ENCODE measurements at places on chromosomes 11 and 22.

DNA sequence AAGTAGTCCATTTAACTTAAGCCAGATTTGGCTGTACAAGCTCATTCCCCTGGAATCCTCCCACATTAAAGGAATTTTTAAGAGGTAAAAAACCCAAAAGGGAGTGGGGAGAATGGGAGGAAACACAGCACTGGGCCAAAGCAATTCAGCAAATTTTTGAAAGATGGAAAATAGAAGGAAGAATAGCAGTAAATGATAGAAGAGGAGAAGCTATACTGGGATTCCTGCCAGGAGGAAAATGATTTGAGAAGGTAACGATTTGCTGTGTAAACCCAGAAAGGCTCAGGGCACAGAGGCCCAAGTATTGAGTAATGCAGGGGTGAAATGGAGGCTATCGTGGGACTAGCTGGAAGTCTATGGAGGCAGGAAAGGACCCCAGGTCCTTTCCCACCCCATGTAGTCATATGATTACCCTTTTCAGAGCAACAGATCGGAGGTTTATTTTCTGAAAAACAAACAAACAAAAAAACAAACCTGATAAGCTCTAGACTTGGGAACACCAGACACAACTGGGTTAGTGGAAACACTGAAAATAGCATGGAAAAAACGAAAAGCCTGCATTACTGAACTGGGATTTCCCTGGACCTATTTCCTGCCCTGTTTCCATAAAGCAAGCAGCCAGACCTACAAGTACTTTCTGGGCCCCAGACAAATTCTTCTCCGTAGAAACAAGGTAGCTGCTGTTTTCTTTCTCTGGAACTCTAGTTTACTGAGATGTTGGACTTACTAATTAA lies 140.0 kb downstream of the SWAP70 start:
- DNase-seq, result no peak

DNA sequence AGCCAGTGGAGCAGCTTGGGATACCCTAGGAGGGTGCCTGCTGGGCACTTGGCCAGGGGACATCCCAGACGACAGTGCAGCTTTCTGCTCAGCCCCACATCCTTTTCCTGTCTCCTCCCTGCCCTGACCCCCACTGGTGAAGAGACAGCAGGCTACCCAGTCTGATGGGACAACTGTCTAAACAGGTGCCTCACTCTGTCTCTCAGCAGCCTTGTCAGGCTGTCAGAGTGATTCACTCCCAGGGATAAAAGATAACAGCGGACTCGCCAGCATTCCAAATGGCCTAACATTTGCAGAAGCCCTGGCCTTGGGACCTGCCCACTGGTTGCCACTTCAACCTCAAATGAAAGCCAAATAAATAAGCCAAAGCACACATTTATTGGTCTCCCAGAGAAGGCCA lies 318.6 kb upstream of the PLET1 start:
- no peak for DNase-seq

DNA sequence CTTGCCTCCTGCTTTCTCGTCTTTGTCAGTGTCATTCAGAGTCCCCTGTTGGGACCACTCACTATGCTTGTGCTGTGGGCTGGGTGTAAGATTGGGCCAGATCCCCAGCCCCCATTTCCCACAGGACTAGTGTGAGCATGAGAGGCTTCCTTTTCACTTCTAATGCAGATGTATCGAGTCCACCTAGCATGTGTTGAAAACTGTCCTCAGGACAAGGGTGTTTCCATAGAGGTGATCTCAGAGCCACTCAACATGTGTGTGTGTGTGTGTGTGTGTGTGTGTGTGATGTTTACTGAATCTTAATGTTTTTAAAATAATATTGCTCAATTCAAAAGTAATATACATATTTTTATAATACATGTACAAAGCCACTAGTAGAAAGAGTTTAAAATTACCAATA lies 11.4 kb upstream of the CD44 start:
- no peak for DNase-seq

GRCh38 chr11:81585390-81585933 lies 1148.2 kb downstream of the FAM181B start:
- no peak for DNase-seq

DNA sequence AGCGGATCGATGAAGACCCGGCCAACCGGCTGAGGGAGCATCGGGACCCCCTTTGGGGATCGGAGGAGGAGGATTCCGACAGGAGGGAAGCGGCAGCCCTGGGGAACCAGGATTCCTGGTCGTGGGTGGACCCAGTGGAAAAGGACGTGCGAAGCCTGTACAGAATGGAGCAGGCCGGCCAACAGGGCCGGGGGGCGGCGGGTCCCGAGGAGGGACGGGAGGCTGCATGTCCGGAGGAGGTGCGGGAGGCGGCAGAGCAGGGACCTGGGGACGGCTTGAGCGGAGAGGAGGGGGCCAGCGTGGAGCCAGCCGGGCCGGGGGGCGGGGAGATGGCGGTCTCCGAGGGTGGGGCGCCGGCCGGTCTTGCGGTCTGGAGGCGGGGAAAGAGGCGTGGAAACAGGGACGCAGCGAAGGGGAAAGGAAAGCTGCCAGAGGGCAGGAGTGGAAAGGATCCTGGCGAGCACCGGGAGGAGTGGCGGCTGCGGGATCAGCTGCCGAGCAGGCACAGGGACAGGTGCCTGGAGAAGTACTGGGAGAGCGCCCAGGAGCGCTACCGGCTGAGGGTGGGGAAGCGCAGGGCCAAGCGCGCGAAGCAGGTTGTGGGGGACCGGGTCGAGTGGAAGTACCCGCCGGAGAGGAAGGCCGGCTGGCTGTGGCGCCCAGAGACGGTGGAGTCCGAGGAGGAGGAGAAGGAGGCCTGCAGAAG lies at the start of gene ANO5:
TSS of gene ANO5 (plus strand) at position 444 of the 706 bp plus-strand sequence. CDS start 408 bp downstream, outside the sequence.
- DNase-seq, result no peak

DNA sequence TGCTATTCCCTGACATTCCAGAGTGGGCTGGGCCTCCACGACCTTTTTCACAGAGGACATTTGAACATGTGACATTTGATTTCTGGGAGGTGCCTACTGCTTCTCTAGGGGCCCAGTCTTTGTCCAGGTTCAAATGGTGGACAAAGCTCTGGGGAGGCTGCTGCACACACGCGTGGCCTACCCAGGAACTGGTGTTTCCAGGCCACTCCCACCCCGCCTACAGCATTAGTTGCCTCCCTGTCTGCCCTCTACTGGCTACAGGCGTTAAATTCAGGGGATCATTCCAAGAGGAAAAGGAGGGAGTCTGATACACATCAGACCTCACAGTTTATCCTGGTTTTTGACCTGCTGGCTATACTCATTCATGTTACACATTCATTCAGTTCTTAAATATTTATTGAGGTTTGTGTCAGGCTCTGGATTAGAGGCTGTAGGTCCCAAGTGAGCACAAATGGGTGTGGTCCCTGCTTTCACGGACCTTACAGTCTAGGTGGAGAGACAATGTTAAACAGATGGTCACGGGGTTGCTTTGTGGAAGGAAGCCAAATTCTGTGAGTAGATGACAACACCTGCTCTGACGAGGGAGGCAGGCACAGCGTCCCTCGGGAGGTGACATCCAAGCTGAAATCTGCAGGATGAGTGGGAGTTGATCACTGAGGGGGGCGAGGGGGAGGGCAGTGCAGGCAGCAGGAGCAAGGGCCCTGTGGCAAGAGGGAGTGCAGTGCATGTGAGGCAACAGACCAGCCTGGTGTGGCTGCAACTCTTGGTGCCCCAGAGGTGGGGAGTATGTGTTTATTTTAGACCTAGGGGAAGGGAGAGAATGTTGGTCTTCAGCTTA lies 11.8 kb downstream of the TUB start:
- peak; percentile 24 for DNase-seq

- DNase-seq, result no peak
Observed at GRCh38 chr11:110467556-110467955, 37.8 kb downstream of the FDX1 start.

DNA sequence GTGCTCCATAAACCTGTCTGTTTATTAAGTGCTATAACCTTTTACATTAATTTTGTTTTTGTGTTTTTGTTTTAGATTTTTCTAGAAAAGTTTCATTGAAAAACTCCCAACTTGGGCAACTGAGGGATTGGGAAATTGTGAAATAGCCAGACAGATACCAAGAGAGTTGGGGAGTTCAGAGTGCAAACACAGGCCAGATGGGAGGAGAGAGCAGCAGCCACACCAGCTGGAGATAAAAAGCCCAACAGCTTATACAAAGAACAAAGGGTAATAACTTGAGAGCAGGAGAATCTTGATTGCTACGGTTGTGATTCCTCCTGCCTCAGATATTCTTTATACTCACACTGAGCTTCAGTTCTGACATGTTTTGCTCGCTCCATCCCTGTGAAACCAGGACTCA lies 1642.2 kb downstream of the LRRC4C start:
- DNase-seq, result no peak

- no peak for DNase-seq
Observed at GRCh38 chr22:46256358-46256958, 6.4 kb upstream of the CDPF1 start.

- no peak for DNase-seq
Observed at GRCh38 chr11:111871693-111872161, 346 bp upstream of the ALG9 start.

DNA sequence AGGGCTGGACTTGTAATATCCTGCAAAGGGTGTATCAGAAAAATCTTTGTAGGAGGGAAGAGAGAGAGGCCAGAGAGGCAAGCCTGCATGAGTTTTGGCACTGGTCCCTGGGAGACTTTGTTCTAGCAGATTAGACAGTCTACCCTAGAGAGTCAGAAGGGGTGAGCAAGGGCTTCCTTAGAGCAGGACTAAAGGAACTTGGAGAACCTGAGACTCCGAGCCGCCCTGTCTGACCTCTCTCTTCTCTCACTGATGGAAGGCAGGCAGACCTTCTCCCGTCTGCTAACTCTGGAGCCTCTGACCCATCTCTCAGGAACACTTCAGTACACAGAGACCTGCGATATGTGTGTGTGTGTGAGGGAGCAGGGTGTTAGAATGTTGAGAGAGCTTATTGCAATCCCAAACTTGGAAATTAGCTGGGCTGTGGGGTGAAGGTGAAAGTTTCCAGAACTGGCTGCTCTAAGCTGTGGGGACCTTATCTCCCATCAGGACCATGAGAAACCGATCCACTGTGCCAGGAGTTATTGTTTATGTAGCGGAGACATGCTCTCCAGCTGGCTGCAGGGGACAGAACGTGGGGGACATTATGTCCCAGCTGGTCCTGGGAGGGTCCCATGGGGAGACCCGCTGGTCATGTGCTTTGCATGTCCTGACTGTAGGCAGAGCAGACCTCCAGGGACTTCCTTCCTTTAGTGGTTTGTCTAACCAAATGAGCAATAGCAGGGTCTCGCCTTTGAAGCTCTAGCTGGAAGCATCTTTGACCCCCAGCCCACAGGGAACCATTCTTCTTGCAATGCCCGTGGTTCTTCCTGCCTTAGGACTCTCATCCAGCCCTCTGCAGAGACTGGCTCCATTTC lies 51.1 kb downstream of the TIMP3 start:
- DNase-seq, result no peak

- DNase-seq, result peak; percentile 32
Observed at GRCh38 chr11:313304-313786, 495 bp upstream of the IFITM1 start.

- no peak for DNase-seq
Observed at GRCh38 chr11:35178067-35178805, 39.3 kb downstream of the CD44 start.

GRCh38 chr11:127859941-127860354 lies 727.4 kb downstream of the ETS1 start:
- DNase-seq, result no peak

DNA sequence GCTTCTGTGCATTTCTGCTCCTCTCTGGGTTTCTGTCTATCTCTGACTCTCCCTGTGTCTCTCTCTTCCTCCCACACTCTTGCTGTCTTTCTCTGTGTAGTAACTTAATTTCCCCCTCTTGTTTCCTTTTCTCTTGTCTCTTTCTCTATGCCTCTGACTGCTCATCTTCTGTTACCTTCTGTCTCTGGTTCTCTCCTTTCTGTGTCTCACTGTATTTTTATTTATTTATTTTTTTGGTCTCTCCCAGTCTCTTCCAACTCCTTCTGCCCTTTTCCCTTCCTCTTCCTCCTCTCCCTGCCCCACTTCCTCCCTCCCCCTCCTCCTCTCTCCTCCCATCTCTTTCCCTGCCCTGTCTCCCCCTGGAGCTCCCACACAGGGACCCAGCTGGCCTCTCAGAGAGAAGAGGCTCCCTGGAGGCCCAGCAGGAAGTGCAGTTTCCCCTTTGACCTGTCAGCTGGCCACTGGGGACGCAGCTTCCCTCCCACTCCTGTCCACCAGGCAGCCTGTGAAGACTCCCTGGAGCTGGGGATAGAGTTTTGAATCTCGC lies 38.3 kb upstream of the MYH9 start:
- no peak for DNase-seq

DNA sequence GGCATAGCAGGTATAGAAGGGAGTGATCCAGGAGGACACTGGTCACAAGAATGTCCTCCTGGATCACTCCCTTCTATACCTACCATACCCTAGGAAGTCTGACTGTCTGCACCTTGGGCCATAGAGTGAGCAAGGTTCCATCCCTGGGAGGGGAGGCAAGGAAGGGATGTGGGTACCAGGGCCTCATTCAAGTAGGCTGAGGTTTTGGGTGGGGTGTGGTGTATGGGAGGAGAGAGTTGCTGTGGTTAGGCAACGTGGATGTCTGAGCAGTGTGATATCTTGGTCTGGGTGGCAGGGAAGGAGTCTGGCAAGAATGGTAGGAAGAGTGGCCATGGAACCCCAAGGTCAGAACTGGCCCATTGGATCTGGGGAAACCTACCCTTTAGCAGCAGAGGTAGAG lies 13.2 kb downstream of the PPFIBP2 start:
- no peak for DNase-seq

- no peak for DNase-seq
Observed at GRCh38 chr11:122253589-122254231, 137.7 kb upstream of the BLID start.

GRCh38 chr11:117179048-117179999 lies 781 bp downstream of the SIDT2 start:
- peak; percentile 61 for DNase-seq

- no peak for DNase-seq
Observed at GRCh38 chr11:27201454-27202302, 161.1 kb downstream of the BBOX1 start.

DNA sequence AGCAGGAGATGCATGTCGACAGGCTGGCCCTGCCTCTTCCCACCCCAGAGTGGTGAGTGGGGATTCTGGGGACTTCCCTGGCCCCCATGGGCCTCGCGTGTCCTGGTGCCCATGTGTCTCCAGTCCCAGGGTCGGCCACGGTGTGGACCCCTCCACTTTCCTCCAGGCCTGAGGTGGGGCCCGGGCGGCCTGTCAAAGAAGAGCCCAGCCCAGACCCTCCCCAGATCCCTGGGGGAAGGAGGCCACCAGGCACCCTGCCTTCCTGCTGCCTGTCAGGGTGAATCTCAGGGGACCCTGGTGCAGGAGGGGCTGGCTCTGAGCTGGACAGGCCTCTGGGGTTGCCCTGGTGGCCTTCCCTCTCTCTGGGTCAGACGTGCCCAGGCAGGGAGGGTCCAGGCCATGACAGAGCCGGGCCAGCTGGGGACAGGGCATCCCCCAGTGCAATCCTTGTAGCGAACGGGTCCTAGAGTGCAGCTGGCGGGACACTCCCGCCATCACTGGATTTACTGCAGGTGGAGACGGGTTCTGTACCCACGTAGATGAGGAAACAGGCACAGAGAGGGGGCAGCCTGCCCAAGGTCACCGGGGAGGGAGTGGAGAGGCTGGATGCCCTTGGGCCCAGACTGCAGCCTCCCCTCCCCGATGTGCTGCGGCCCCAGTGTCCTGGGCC lies 13.5 kb upstream of the MUC6 start:
- DNase-seq, result peak; percentile 28
